ENCODE measurements at places on chromosomes 6 and 20.

DNA sequence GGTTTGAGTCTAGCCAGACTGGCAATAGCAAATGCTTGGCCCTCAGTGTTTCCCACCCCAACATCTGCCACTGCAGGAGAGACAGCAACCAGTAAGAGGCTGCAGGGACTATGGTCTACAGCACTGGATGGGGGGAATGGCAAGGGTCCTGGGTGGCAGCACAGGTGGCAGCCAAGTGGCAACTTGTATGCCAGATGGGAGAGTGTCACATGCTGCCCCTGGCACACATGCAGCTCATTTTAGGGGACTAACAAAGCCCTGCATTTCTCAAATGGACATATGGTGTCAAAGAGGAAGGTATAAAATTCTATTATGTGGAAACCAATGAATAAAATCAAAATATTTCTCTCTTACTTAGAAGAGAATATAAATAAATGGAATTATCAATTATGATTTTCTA is 298.7 kb upstream of the MARCKS start:
- DNase-seq = no peak

DNA sequence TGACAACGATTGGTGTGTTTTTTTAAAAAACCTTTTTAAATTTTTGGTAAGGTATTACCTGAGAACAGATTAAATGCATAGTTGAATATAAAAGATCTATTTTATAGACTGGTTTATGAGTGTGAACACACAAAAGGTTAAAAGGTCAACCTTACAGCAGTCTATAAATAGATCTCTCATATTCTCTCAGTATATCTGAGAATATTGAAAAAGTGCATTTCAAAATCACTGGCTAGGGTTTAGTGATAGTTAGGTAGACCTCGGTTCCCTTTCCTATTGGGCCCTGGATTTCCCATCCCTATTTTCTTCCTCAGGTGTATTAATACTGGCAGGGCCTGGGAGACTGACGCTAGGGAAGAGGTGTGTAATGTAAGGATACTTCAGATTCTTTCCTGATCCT is 723 bp upstream of the ZNF451 start:
- no peak for DNase-seq

DNA sequence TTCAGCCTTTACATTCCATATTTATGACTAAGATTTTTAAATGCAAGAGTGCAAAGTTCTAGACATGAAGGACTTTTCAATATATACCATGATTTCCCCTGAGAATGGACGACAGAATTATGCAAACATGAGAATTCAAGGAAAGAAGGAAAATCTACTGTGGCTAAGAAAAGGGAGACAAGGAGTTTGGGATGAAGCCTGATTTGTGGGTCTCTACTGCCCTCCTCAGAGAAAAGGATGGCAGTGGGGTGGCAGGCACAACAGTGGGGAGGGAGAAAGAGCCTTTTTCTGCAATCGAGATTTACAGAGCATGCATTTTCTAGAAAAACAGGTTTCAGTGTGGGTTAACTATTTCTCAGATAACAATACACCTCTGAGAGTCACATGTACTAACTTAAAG is 466.9 kb upstream of the NRSN1 start:
- no peak for DNase-seq

- DNase-seq = no peak
These were observed 24.6 kb downstream of the RAMACL start for GRCh38 chr6:166561771-166562359.
